ENCODE measurements at places on chromosomes 16 and 17.

- peak; percentile 83 for DNase-seq
Measured at GRCh38 chr17:50117202-50118051, 12.5 kb downstream of the SAMD14 start.

DNA sequence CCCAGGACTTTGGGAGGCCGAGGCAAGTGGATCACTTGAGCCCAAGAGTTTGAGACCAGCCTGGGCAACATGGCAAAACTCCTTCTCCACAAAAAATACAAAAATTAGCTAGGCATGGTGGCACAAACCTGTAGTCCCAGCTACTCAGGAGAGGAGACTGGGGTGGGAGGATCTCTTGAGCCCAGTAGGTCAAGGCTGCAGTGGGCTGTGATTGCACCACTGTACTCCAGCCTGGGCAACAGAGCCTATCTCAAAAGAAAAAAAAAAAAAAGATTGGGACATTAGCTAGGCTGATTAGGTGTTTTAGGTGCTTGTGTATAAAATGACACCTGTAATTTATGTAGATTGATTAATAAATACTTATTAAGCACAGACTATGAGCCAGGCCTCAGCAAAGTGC is 10.1 kb downstream of the GFOD2 start:
- DNase-seq: no peak

DNA sequence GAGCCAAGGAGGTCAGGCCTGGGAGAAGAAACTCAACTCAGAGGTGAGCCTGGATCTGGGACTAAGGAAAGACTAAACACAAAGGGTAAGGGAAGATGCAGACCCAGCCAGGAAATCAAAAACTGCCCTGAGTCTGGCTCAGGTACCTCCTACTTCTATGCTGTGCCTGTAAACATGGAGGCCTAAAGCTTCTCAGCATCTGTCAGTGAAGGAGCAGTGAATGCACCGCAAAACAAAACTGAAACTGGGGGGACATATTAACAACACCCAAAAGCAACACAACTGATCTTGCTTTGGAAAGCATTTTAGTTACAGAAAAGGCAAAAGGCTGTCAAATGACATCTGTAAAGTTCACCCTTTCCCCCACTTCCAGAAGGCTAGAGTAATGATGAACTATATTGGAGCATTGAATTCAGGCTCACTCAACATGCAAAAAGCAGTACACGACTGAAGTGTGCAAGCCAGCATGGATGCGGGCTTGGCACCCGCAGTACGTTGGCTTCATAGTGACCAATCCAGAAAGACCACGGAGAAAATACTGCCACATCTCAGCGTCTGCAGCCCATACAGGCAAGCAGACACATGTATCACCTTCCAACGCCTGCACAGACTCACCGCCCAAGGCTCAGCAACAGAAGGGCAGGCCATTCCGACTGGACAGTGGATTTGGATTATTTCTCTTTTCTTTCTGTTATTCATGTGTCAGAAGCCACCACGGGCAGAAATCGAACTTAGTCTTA is 3.8 kb downstream of the TBC1D16 start:
- no peak for DNase-seq

DNA sequence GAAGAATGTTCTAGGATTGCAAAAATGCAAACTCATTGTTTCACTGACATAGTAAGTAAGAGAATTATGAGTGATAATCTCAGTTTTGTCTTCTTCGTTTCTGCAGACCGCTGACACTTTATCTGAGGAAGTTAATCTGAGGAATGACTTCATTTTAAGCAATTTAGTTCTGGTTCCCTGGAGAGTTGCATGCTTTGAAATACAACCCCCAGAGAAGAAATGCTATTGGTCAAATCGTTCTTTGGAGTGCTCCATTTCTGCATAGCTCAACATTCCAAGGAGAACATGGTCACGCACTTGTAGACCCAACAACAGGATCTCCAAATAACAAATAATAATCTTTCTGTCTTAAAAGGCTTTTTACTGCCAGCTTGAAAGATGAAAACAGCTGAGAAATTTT is 427.1 kb downstream of the GRIN2A start:
- DNase-seq: no peak

- DNase-seq: no peak
Measured at GRCh38 chr16:89798126-89798525, 18.3 kb downstream of the FANCA start.

- no peak for DNase-seq
Measured at GRCh38 chr17:46944931-46945330, 22.0 kb downstream of the GOSR2 start.

- peak; percentile 67 for DNase-seq
Measured at GRCh38 chr17:80984749-80985148, 6.9 kb upstream of the CHMP6 start.

DNA sequence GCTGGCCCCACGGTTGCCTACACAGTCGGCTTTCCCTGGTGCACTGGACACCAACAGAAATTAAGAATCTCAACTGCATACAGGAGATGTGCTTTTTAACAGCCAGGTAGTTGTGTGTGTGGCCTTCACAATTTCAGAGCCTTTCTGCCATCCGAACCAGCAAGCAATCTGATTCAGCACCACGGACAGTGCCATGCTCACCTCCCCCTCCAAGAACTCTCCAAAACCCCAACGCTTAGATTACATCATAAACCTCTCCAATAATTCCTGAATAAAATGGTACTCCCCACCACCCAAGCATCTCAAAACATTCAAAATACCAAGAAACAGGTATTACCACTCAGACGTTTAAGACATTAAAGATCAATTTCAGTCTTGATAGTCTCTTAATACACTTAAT is 31.8 kb downstream of the USP7 start:
- DNase-seq: peak; percentile 70

GRCh38 chr17:13337151-13337550 is 264.6 kb downstream of the HS3ST3A1 start:
- DNase-seq: no peak

DNA sequence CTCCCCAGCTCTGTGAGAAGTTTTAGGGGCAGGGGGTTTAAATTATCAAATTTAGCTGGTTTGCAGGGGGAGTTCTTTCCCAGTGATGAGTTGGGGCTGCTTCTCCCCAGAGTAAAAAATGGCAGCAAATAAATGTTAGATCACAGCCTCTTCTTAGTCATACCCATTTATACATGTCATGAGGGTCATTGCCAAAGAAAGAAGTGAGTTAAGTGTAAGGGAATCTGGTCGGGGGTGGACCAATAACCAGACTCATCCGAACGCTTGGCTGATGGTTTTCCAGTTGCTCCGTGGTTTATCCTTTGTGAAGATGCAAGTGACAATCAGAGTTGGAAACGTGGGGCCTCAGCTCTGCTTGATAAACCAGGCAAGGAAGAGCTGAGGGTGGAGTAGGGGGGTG is 87.1 kb downstream of the PLXDC1 start:
- no peak for DNase-seq

- DNase-seq: no peak
Measured at GRCh38 chr16:66004699-66005098, 361.8 kb upstream of the CDH5 start.

- no peak for DNase-seq
Measured at GRCh38 chr17:37344519-37344918, 31.3 kb upstream of the C17orf78 start.

GRCh38 chr17:14125518-14126137 is 56.3 kb downstream of the COX10 start:
- DNase-seq: no peak

DNA sequence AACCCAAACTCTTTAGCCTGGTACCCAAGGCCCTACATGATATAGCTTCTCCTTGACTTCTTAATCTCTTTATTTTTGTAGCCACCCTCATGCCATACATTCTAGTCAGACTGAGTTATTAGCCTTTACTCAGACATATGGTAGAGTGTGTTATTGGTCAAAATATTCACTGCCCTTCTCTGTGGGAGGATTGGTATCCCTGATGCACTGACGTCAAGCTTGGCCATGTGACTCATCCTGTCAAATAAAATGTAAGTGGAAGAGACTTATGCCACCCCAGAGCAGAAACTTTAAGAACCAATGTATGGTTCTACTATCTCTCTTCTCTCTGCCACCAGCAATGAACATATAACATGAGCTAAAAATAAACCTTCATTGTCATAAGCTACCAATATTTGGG is 12.2 kb upstream of the BEAN1 start:
- no peak for DNase-seq

GRCh38 chr16:1619976-1620375 is 7.8 kb downstream of the CRAMP1 start:
- DNase-seq: no peak

GRCh38 chr17:32912218-32912897 is 15.6 kb upstream of the TMEM98 start:
- DNase-seq: peak; percentile 40

DNA sequence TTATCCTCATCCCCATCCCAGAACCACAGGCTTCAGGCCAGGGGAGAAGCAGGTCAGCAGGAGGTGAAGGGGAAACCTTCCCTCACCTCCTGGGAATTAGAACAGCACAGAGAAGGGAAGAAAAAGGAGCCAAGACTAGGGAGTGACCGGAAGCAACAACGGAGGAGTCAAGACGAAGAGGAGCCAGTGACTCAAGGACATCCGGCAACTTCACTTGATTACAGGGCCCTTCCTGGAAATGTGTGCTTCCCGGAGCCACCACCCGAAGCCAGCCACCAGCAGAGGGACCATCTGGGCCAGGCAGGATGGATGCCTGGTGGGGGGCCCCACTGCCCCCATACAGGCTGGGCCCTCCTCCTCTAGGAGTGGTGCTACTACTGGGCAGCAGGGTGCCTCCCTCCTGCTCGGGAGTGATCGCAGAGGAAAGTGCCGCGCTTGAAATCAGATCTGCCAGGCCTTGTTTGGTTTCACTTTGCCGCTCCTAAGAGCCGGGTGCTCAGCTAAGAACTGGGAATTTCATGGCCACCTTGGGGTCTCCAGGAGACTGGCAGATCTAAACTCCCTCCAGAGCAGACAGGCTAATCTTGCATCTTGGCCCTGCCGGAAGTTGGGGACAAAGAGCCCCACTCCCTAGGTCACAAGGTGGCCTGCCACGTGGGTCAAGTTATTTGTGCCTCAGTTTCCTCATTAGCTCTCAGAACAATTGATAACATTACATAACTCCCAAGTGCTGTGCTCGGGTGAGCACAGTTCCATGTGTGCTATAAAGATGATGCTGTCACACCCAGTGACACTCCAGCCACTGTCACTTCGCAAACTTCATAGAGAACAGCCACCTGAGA is 6.6 kb downstream of the CDC42EP4 start:
- DNase-seq: no peak

- DNase-seq: peak; percentile 88
Measured at GRCh38 chr17:7219812-7220592, at the start of the genes ACADVL and DLG4. ACADVL (plus strand) TSS chr17:7219938; CDS start chr17:7219985, 47 bp downstream. DLG4 (minus strand) TSS chr17:7219836.

DNA sequence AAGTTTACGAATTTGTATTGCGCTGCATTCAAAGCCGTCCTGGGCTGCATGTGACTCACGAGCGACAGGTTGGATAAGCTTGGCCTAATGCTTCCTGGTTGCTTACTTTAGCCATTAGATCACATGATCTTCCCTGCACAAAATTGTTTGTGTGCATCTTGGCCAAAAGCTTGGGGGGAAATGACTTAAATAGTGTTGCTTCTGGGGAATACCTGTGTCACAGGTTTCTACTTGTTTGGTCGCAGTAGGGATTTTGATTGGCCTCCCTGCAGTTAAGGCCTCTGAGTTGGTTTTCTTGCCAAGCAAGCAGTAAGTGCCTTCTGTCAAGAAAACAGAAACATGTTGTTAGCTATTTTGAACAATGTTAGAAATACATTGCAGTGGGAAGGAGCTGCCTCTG is 39.6 kb upstream of the DUSP14 start:
- DNase-seq: no peak

GRCh38 chr16:89074803-89075688 is 18.6 kb upstream of the ACSF3 start:
- no peak for DNase-seq

- DNase-seq: no peak
Measured at GRCh38 chr16:73086108-73086507, 38.2 kb upstream of the ZFHX3 start.

DNA sequence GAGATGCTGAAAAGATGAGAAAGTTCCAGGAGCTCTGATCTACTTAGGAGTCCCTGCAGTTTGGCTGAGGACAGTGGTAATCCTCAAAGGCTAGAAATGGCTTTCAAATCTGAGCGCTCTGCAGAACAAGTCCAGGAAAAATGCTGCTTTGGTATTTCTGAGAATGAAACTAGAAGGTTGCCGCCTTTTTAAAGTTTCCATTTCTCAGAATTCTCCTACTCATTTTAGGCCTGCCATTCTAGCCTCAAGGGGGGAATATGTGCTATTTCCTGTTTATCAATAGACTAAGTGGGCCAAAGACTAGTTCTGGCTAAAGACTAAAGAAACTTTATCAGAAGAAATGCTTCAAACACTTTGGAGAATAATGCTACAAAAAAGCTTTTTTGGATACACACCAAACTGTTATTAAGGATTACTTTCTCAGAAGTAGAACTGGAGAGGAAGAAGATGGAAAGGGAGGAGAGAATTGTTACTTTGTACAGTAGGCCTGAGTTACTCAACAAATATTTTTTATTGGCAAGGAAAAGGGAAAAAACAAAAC is at the start of gene SLFN12L:
SLFN12L (minus strand) TSS at position 78 of the 541 bp plus-strand sequence. CDS start 15,314 bp downstream, outside the sequence.
- no peak for DNase-seq

DNA sequence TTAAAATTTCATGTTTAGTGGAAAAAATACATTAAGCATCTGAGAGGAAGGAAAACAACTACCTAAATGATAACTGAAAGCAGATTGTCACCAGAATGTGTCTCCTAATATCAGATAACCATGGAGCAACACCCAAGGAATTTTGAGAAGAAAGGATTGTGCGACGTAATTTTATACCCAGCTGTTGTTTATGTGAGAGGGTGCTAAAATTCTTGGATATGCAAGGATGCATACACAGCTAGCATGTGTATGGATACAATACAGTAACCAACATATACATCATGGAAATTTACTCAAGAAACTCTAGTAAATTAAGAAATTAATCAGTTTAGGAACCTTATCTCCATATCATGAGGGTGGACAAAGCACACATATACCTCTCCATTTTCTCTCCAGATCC is 290.9 kb downstream of the HS3ST3A1 start:
- no peak for DNase-seq

- no peak for DNase-seq
Measured at GRCh38 chr17:11278186-11278991, 37.4 kb downstream of the SHISA6 start.

DNA sequence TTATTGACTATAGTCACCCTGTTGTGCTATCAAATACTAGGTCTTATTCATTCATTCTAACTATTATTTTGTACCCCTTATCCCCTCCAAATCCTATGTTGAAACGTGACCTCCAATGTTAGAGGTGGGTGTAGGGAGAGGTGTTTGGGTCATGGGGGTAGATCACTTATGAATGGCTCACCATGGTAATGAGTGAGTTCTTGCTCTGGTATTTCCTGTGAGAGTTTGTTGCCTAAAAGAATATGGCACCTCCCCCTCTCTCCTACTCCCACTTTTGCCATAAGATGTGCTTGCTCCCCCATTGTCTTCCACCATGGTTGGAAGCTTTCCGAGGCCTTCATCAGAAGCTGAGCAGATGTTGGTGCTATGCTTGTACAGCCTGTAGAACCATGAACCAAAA is 59.3 kb upstream of the BRD7 start:
- DNase-seq: no peak

- no peak for DNase-seq
Measured at GRCh38 chr16:83630979-83631378, 176.8 kb upstream of the HSBP1 start.

All from iPS-NIHi11 (cell line).